ENCODE measurements at places on chromosomes 2 and 18.

GRCh38 chr2:169761251-169761969 is 27.8 kb downstream of the KLHL23 start:
- DNase-seq = no peak

- DNase-seq = no peak
These were observed 26.1 kb downstream of the ITSN2 start for GRCh38 chr2:24334245-24334633.

- DNase-seq = no peak
These were observed 12.7 kb downstream of the SALL3 start for GRCh38 chr18:78992041-78993011.

GRCh38 chr2:12694990-12695774 is 21.6 kb upstream of the TRIB2 start:
- DNase-seq = no peak

DNA sequence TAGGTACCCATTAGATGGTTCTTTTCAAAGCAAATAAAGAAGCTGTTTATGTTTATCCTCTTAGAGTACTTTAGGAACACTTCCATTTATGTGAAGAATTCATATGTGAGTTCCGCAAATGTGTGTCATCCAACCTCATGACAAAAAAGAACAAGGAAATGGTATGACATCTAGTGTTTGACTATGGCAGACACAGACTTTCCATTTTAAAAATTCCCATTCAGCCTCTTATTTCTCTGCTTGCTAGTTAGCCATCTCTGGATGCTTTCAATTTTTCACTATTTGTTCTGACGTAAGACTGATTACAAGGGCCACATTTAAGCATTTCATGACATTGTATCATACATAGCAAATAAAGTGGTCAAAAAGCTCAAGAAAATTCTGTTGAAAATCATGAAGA is 103.0 kb downstream of the ZAP70 start:
- DNase-seq = no peak

DNA sequence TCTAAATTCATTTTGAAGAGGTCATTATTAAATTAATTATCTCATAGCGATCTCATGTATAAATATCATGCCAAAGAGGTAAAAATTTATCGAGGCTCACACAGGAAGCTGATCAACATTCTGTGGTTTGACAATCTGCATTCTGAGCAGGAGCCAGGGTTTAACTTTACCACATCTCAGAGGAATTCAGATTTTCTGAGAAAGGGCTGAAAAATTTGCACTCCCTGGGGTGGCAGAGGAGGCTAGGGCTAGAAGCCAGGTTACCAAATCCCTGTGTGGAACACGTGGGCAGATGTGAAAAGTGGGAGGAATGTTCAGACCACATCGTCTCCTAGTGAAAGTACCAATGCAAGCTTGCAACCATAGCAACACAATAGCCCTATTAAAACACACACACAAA is 63.5 kb upstream of the CTLA4 start:
- no peak for DNase-seq

- DNase-seq = no peak
These were observed 5.2 kb upstream of the KCNK3 start for GRCh38 chr2:26687328-26687727.

DNA sequence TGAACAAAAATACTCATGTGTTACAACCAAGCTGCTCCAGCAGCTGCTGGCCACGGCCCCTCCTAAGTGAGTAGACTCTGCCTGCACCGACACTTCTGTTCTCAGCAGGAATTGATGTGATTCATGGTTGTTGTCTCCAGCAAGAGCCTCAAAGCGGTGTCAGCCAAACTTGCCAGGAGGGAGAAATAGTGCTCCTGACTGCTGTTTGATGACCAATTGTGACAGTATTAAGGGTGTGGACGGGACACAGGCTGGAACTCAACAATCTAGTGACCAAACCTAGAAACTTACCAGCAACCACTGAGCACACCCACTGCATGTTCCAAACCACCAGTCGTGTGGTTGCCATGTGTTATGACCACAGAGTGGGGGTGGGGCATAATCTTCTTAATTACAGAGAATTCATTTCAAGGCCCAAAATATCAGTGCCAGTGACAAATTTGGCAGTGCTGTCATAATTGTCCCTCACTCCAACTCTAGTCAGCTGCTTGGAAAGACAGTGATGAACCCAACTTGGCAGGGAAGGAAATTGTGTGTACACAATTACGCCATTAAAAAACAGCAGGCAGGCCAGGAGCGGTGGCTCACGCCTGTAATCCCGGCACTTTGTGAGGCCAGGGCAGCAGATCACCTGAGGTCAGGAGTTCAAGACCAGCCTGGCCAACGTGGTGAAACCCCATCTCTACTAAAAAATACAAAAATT is 30.4 kb downstream of the FBLN7 start:
- no peak for DNase-seq

GRCh38 chr2:8219631-8220355 is 462.1 kb upstream of the ID2 start:
- DNase-seq = no peak

DNA sequence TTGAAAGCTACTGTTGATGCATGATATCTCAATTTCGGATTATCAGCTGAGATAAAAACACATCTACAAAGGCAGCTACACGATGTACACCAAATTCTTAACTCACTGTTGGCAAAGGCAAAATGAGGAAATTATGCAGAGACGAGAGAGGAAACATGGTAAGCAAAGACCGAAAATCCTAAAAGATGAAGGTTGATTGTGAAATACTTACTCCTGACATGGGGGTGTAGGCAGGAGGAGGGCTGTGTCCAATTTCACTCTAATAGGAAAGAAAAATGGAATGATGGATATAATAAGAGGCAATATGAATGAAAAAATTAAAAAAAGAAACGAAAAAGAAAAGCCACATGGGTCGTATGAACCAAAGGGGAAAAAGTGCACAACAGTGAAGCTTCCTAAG is 831.3 kb downstream of the CPS1 start:
- DNase-seq = no peak

- DNase-seq = no peak
These were observed 521.2 kb upstream of the POU3F3 start for GRCh38 chr2:104332731-104333130.

GRCh38 chr2:86315084-86315483 is 22.3 kb downstream of the REEP1 start:
- no peak for DNase-seq

DNA sequence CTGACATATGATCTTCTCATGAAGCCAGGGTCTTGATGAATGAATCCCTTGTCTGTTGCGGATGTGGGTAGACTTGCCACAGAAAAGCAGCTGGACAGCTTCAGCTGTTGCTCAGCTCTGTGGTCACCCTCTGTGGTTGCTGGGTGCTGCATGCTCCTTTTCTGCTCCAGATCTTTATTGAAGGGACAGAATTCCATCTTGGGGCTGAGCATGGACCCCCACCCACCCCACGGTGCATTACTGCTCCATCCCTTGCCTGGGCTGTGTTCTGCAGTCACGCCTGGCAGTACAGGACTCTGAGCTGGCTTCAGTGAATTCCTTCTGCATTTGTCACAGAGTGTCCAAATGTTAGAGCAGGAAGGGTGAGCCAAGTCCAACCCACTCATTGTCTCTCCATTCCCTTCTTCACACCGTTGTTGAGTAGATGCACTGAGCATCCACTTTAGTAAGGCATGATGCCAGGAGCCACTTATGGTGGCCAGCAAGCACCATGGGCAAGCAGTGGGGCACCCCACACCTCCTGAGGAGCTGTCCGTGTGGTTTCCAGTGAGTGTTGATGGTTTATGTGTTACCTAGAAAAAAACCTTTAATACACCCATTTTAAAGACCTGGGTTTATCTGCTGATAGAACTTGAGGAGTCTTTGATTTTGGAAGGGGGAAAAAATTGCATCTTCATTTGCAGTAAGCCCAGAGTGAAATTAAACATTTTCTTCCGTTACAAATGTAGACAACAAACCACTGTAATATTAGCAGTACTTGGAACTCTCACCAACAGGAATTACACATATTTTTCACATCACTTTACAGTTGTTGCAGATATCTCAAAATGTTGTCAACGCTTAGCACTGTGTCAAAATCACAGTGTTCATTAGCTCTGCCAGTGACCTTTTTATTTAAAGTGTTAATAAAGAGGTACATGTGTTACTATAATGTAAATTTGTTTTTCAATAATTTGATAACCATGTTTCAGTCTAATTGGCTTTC is 14.7 kb upstream of the ITGB6 start:
- no peak for DNase-seq

- no peak for DNase-seq
These were observed 582 bp upstream of the ZAP70 start for GRCh38 chr2:97712693-97713295.

DNA sequence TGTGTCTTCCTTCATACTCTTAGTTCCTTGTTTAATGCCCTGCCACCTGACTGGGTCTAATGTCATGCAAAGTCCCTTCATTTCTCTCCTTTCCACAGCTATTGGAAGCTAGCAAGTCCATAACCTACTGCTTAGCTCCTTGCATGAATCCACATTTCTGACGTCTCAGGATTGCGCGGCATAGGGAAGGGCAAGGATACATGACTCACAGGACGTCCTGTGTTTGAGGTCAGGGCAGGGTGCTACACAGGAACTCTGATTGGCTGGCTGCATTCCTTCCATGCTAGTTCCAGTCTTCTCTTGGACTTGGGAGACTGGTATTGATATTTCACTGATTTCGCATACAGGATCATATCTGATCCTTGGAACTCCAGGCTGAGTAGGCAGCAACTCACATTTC is 137.9 kb downstream of the CDH2 start:
- no peak for DNase-seq

DNA sequence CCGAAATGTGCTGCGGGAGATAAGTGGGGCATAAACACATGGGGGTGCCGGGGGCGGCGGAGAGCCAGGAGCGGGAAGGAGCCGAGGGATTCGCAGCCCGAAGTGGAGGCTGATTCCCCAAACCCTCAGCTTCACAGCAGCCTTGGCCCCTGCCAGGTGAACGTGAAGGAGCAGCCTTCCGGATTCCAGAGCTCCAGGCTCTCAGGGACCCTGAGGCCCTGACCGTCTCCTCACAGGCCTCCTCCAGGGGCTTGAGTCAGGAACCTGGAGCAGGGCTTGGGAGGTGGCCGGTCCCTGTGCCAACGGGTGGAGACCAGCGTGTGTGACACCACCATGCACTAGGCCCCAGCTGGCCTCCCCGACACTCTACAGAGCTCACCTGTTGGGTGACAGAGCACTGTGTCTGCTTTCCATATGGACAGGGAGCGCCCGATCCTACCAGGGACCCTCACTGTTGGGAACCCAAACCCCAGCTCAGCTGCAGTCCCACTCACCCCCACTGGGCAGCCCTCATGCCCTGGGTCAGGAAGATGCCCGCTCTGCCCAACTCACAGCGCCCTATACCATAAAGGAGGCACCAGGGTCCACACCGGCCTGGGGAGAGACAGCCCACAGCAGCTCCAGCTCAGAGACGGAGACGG is 117.6 kb upstream of the OTOS start:
- no peak for DNase-seq

DNA sequence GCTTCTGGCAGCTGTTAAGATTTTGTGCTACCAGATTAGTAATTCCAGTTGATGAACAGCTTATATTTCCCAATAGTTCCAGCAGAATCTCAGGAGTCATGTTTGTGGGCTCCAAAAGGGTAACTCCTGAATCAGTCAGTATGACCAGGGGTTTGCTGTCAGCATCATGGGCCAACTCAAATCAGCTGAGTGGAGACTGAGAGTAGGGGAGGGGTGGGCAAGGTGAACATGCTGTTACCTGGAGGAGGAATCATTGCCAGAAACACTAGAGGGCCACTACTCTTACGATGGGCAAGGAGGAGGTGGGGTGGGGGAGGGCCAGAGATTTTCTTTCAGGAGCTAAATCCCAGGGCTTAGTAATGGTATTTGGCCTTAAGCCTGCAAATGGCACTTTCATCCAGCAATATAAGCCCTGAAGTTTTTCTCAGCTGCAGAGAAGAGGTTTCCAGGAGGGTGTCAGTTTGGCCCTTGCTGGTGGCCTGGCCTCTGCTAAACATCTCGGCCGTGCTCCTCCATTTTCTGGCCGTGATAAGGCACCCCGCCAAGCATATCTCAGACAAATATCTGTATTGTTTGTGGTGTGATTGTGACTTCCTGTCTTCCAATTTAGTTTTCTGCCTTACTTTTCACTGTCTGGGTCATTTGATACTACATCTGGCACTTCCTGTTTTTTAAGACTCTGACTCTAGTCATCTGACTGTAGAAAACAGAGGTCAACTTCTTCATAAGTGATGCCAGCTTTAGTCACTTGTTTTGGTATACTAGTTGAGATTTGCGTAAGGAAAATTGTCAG is 120.5 kb upstream of the CXCR4 start:
- no peak for DNase-seq

DNA sequence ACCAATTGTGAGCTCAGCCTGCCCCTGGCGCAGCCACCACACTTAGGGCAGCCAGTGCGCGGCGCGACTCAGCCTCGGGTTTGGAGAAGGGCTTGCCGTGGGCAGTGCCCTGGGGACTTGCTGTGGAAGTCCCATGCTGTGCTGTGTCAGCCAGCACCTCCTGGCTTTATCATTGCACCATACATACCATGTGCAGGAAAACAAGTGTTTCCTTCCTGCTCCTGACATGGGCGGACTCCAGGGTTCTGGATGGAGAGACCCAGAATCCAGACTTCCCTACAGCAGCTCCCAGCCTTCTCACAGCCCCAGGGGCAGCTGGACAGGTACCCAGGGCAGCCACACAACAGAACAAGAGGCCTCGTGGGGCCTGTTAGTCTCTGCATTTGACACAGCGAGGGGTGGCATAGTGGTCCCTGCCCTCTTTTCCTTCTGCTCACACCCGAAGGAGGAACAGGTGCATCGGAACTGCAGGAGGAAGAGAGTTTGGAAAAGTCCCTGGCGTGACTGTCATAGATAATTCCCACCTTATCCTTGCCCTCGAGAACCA is 54.2 kb downstream of the SDC1 start:
- DNase-seq = no peak

GRCh38 chr2:85769983-85770362 is 16.2 kb downstream of the ATOH8 start:
- DNase-seq = no peak

DNA sequence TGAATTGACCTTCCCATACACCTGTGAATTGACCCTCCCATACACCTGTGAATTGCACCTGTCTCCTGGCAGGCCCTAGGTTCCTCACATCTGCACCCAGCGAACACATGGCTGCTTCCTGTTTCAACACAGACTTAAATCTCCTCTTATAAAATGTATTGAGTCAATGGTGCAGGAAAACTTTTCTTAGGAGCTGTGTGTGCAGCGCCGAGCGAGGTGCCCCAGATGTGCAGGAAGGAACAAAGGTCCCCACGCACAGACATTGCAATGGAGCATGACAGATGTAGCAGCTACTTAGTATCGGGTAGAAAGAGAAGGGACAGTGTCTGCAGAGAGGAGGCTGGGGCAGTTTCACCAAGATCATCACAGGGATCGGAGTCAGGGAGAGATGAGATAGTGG is 85.5 kb upstream of the PXDN start:
- DNase-seq = no peak
